Stomach (tissue), 19 donors: ENCODE measurements at places on chromosomes 16 and 17. TPM values are rescaled to one million over a fixed set of nuclear protein-coding genes. Genes with fewer than 3 reads are reported as not detected.

- no peak for DNase-seq
- H3K27me3 ChIP-seq: no peaks in the 10 kb centered on the region
- peaks cover 14% of the 10 kb centered on the region for H3K36me3 ChIP-seq
- no peak overlapping the region for H3K4me3 ChIP-seq
Observed at GRCh38 chr16:24174504-24174903, 81.6 kb upstream of the CACNG3 start.

DNA sequence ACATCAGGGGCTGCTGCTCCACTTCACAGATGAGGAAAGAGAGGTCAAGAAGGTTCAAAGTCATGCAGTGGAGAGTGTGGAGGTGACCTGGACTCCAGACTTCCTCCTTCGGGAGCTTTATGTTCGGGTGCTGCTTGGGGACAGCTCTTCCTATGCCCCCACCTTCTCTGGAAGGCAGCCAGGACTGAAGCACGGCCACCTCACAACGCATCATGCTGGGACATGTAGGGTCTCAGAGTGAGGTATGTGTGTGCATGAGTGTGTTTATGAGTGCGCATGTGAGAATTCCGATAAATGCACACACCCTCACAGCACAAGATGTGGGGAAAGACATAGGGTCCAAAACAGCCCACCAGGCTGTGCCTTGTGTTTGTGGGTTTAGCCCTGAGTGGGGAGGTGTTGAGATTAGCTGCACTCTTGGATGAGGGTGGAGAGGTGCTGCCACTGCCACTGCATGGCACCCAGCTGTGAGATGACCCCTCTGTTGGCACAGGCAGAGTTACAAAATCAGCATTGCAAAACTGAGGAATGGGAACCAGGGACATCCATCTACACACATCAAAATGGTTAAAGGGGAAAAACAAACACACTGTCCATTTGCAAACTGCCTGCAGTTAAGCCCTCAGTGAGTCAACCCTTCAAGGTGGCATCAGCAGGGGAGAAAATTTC is 367.4 kb downstream of the SEC14L1 start:
- no peak for DNase-seq
- no peak overlapping the region for H3K4me3 ChIP-seq
- no peaks in the 10 kb centered on the region for H3K27me3 ChIP-seq
- H3K4me1 ChIP-seq: no peaks in the 10 kb centered on the region

GRCh38 chr16:50360779-50361178 is 8.0 kb downstream of the BRD7 start:
- no peak for DNase-seq
- peaks cover 25% of the 10 kb centered on the region for H3K4me1 ChIP-seq
- H3K36me3 ChIP-seq: peaks cover 55% of the 10 kb centered on the region
- H3K27ac ChIP-seq: peak overlapping the region; percentile 67
- no peak overlapping the region for H3K4me3 ChIP-seq

DNA sequence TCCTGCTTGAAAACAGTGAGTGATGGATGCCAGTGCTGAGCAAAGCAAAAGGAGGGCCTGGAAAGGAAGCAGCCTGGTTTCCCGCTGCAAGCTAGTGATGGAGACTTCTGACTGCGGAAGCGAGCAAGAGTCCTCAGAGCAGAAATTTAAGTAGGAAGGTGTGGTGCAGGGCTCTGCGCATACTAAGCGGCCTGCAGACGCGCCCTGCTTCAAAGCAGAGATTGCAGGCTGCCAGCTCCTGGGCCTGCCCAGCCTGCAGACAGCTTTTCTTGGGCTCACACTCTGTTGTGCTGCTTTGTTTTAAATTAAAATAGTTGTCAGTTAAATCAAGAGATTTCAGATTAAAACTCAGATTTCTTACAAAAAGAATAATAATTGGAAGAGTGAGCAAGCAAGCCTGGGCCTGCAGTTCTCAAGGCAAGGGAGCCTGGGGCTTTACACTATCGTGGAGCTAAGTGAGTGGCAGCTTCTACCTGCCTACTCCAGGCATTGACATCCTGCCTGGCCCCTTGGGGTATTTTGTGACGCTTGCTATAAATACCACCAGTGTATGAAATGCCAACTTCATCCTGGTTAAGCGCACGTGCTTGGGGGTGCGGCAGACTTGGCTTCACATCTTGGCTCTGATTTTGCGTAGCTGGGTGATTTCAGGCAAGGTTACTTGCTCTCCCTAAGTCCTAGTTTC is 237.3 kb downstream of the XYLT1 start:
- H3K27ac ChIP-seq: no peak overlapping the region
- no peak overlapping the region for H3K4me3 ChIP-seq
- no peaks in the 10 kb centered on the region for H3K36me3 ChIP-seq
- H3K4me1 ChIP-seq: peaks cover 4% of the 10 kb centered on the region
- H3K27me3 ChIP-seq: no peaks in the 10 kb centered on the region

- H3K36me3 ChIP-seq: no peaks in the 10 kb centered on the region
- H3K27me3 ChIP-seq: no peaks in the 10 kb centered on the region
- no peak overlapping the region for H3K27ac ChIP-seq
- H3K4me1 ChIP-seq: peaks cover 70% of the 10 kb centered on the region
- H3K4me3 ChIP-seq: no peak overlapping the region
Observed at GRCh38 chr17:27544350-27545131, 86.4 kb upstream of the LGALS9 start.

GRCh38 chr16:75742424-75743047 is 16.2 kb upstream of the CPHXL start:
- H3K36me3 ChIP-seq: no peaks in the 10 kb centered on the region
- H3K4me3 ChIP-seq: no peak overlapping the region
- H3K4me1 ChIP-seq: no peaks in the 10 kb centered on the region

Gene CUEDC1
- total RNA-seq: 27.8 TPM

Gene MT1F
- 73.3 TPM for total RNA-seq

Gene EVI2A
- total RNA-seq: 4.5 TPM

Gene ZNF771
- total RNA-seq: 1.2 TPM

Gene C17orf67
- total RNA-seq: 1.8 TPM
